ENCODE measurements at places on chromosomes 4 and X. TPM values are rescaled to one million over a fixed set of nuclear protein-coding genes. Genes with fewer than 3 reads are reported as not detected.

Gene VCX
- not detected for total RNA-seq

Gene DOCK11
- total RNA-seq = 0.60 TPM

Gene AR
- total RNA-seq = 0.26 TPM

Gene PABPC4L
- 0.65 TPM for total RNA-seq

Gene KIF4A
- 2.6 TPM for total RNA-seq

Gene AMTN
- total RNA-seq = not detected

Gene SHROOM4
- 23.6 TPM for total RNA-seq

Gene IGFBP7
- total RNA-seq = 851 TPM

Gene EVC2
- total RNA-seq = 12.7 TPM

Gene UTP3
- total RNA-seq = 17.0 TPM

Gene USP17L15
- total RNA-seq = not detected

Gene TRMT44
- total RNA-seq = 9.5 TPM

Gene TBX22
- not detected for total RNA-seq

Gene CT45A3
- total RNA-seq = not detected

Gene KLHL4
- total RNA-seq = 126 TPM

Gene BEX4
- 31.6 TPM for total RNA-seq

Gene FREM3
- total RNA-seq = 0.09 TPM

Gene VSIG4
- not detected for total RNA-seq

Gene ITGB1BP2
- total RNA-seq = 0.77 TPM

Gene LRIT3
- not detected for total RNA-seq

Gene NLGN3
- total RNA-seq = 0.09 TPM

Data from dermis lymphatic vessel endothelial cell (primary cell).